CD4-positive, alpha-beta T cell treated with Interleukin-2 at 100 ng/mL for 4 hours (primary cell): ENCODE measurements at places on chromosomes 13 and 19.

- no peak for DNase-seq
These were observed 6.5 kb downstream of the SOX1 start for GRCh38 chr13:112073245-112074138.

GRCh38 chr19:6738787-6739389 lies 592 bp upstream of the TRIP10 start:
- DNase-seq, result peak; percentile 14

DNA sequence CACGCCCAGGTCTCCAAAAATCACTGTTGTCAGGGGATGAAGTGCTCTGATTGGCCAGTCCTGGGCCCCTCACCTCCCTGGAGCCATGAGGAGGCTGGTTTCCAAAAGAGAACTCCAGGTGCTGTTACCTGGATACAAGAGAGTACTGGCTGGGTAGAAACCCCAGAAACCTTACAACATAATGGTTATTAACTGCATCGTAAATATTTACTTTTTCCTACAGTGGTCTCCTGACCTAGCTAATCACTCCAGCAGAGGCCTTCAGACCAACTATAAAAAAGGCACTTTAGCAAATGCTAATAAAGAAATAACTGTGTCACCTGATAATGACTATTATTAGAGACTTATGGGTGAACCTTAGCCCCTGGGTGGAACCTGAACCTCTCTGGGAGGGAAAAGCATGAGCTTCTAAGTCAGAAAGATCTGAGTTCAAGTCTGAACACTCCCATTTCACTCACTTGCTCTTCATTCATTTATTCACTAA lies 1.5 kb upstream of the IGSF23 start:
- DNase-seq, result no peak

DNA sequence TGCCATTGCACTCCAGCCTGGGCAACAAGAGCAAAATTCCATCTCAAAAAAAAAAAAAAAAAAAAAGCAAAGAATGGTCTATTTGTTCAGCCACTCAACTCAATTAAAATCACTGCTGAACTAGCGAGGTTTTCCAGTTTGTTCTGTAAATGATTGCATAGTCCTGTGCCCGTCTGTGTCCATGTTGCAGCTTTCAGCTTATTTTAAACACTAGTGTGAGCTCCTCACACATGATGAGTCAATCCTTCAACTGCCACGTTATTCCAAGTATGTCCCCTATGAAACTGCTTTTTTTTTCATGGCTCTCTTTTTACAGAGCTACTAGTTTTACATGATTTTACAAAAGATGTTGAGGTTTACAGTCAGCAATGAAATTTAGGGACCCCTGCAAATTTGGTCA lies 12.2 kb downstream of the SUGP2 start:
- no peak for DNase-seq

DNA sequence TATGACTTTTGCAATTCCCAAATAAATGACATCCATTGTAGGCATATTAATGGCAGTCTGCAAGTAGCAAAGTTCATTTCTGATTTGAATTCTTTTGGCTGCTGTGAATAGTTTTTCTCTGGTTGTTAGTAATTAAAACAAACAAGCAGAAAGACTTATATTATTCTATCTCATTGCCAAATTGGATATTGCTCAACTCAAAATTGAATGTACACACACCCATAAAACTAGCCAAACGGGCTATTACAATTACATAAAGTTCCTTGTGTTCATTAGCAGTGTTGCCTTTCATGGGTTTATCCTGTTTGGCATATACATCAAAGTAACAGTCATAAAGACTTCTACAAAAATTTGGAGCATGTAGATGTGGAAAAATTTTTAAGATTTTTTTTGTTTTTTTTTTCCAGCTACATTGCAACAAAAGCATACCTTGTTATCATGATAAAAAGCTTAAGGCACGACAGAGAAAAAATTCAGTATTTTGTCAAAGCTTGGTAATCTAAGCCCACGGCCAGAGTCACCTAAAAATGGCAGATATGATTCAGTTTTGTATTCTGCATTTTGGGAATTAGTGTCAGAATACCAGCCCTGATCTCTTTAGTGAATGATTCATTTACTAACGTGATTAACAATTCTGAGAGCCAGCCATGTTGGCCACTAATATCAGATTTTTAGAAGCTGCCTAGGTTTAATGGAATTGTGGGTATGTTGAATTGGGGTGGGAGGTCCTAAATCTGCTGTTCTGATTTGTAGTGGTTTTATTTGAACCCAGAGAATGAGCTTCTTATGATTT lies 108.4 kb downstream of the KLF5 start:
- DNase-seq, result no peak

DNA sequence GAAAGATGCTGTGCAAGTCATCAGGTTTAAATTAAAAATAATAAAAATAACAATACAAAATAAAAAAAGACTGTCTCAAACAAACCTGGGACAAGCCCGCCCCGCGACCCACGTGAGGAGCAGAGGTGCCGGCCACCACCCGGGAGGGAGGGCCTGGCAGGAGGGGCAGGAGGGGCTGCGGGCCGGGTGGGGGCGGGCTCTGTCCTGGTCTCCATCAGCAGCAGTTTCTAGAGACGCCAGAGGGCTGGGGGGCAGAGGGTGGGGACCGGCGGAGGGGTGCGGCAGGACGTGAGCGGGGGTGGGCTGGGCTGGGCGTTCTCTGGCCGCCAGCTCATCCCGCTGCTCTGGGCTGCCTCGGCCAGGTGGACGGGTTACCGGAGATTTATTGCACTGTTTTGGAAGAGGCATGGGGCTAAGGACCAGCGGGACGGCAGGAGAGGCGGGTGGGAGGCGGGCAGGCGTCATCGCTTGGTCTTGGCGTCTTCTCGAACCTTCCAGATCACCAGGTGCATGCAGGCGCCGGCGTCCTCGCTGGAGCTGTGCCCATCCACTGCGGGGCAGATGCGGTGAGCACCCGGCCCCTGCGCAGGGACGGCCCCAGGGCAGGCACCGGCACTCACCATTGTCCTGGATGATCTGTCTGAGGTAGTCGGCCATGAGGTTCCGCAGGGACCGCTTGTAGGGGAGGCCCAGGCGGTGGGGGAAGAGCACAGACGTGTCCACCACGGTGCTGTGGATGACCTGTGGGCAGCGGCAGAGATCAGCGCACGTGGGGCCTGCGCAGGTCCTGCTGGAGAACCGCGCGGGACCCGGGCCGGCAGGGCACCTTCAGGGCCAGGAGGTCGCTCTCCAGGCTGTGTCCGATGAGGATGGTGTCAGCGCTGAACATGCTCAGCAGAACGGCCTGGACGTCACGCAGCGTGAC lies 3.8 kb upstream of the ATP8B3 start:
- DNase-seq, result no peak

DNA sequence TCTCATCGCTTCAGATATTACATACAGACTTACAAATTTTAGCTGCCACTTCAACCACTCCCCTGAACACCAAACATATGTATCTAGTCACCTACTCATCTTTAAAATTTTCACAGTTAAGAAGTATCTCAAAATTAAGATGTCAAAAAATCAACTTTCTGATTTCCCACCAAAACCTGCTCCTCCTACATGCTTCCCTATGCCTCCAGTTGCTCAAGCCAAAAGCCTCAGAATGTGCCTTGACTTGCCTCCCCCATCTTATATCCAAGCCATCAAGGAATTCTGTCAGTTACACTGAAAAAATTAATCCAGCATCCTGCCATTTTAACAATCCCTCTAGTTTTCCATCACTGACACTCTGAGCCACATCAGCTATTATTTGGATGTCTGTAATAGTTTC lies 85.0 kb downstream of the SPRY2 start:
- DNase-seq, result no peak

DNA sequence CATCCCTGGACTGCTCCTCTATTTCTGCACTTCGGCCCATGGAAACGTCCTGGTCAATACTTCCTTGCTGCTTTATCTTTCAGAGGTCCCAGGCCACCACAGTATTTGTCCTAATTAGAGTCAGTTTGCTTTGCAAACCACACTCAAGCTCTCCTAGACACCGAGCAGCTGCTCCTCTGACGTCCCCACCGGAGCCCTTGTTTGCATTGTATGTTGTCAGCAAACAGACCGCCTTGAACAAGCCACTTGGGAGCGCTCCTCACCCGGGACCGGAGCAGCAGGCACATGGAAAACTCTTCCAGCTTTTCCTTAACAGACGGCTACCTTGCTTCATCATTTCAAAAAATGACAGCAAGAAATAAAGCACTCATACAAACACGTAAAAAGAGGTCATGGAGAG lies 51.5 kb upstream of the GTF3A start:
- no peak for DNase-seq

DNA sequence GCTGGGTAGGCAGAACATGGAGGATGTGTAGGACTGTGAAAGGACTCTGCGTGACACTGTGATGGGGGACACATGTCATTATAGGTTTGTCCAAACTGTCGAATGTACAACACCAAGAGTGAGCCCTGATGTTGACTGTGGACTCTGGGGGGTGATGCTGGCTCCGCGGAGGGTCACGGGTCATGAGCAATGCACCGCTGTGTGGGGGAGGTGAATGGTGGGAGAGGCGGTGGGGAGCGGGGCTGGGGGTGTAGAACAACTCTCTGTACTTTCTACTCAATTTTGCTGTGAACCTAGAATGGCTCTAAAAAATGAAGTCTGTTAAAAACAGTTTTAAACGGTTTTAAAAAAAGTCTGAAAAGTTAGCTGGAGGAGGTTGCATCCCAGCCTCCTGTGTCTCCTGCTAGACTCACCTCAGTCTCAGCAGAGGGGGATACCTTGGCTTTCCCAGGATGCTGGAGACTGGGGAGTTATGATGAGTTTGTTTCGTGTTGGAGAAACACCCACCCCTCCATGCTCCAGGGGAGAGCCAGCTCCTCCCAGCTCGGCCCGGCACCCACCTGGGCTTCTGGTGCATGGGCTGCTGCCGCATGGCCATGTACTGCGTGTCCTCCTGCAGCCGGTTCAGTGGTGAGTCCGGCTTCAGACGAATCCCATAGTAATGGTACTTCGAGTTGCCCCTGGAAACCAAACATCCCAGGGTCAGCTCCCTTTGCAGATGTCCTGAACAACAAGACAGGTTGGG lies 34.7 kb upstream of the RANBP3 start:
- no peak for DNase-seq

GRCh38 chr19:1177322-1178114 lies 3.5 kb upstream of the SBNO2 start:
- DNase-seq, result no peak

GRCh38 chr13:99043831-99044231 lies 66.0 kb upstream of the DOCK9 start:
- no peak for DNase-seq

GRCh38 chr13:22018076-22018835 lies 347.4 kb downstream of the FGF9 start:
- no peak for DNase-seq

DNA sequence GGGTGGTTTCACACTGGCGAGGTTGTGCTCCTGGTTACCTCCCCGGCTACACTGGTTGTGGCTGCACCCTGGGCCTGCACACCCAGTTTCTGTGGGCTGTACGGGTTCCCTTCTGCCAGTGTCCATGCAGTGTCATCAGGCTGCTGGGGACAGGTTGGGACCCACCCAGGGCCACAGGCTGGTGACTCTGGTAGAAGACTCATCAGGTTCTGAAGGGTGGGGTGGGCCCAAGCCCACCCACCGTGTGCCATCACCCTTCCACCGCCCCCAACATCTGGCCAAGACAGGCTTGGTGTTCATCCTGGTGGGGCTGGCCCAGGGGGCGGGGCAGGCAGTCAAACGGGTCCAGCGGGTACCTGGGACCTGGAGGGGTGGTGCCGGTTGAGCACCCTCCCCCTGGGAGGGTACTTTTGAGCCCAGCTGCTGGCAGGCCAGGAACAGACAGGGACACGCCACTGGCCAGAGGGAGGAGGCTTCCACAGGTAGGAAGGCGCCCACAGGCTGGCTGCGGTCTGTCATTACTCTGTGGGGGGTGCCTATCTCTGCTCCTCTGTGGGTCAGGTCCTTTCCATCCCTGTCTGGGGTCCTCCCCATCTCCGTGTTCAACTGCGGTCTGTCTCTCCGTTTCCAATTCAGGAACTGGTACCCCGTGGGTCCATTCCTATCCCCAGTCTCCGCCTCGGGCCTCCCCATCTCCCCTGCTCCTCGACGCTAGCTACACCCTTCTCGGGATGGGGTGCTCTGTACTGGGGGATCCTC lies at the start of gene RNF225:
Gene RNF225, plus strand, starts transcription at position 437 of the 759 bp plus-strand sequence. CDS start 434 bp downstream, outside the sequence.
- no peak for DNase-seq

- no peak for DNase-seq
These were observed 29.8 kb downstream of the ADGRE2 start for GRCh38 chr19:14748601-14749000.

GRCh38 chr19:4103080-4103433 lies 20.9 kb downstream of the MAP2K2 start:
- no peak for DNase-seq

- no peak for DNase-seq
These were observed 97.3 kb downstream of the CACNA1A start for GRCh38 chr19:13408889-13409518.

- DNase-seq, result no peak
These were observed 18.4 kb upstream of the CCL25 start for GRCh38 chr19:8034178-8034525.

DNA sequence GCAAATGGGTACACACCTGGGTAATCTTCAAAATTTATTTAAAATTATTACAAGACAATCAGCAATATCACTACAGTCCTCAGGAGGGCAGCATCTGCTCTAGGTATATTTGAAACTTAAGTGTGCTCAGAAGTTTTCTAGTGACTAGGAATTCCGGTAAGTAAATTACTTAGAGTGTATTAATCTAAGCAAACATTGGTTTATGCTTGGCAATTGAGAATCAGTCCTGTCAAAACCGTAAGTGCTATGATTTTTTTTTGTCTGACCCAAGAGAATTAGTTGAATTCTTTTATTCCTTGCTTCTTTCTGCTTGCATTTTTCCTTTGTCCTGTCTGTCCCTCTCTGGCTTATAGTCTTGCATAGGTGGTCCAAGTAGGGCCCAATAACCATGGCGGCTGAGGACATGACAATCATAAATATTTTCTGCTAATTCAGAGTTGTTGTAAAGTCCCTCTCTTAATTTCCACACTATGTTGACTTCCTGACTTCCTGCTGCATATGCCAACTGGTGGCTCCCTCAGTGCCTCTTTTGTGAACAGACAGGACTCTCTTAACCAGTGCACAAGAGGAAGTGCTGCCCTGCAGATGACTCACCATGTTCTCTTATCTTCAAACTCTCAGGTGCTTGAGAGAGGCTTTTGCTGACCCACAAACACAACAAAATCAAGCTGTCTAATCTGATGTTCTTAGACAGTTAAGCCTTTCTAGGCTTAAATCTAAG lies 82.2 kb downstream of the SLAIN1 start:
- peak; percentile 39 for DNase-seq

GRCh38 chr19:10289836-10290356 lies at the start of gene ICAM5:
Gene ICAM5, plus strand, starts transcription at chr19:10289952. Its CDS starts 92 bp downstream, at chr19:10290044.
- no peak for DNase-seq

- peak; percentile 53 for DNase-seq
These were observed 3.3 kb upstream of the NAPA start for GRCh38 chr19:47518139-47518538.

DNA sequence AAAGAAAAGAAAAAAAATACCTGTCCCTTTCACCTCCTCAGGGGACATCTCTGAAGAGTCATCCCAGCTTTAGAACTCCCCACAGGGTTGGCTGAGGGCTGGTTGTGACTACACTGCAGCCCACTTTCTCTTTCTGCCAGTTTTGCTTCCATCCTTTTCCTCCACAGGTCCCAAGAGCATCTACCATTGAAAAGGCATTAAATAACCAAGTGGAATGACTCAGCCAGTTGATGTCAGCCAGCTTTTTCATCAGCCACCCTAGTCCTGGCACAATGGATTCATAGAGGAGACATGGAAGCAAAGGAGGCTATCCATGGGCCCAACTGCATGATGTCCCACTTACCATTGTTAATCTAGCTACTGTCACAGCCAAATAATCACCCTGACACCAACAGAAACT lies 9.2 kb upstream of the RCBTB1 start:
- no peak for DNase-seq

GRCh38 chr13:67150608-67151007 lies 79.5 kb downstream of the PCDH9 start:
- no peak for DNase-seq

- DNase-seq, result no peak
These were observed 314.7 kb downstream of the OLFM4 start for GRCh38 chr13:53343361-53343744.
